SJCRH30 (cell line): ENCODE measurements at places on chromosomes 12 and 14. TPM values are rescaled to one million over a fixed set of nuclear protein-coding genes. Genes with fewer than 3 reads are reported as not detected.

- no peaks in the 10 kb centered on the region for H3K27me3 ChIP-seq
- H3K4me1 ChIP-seq, result no peaks in the 10 kb centered on the region
- H3K27ac ChIP-seq, result no peak overlapping the region
- DNase-seq, result no peak
- no peaks in the 10 kb centered on the region for H3K36me3 ChIP-seq
Observed at GRCh38 chr12:88662093-88662492, 81.8 kb upstream of the KITLG start.

DNA sequence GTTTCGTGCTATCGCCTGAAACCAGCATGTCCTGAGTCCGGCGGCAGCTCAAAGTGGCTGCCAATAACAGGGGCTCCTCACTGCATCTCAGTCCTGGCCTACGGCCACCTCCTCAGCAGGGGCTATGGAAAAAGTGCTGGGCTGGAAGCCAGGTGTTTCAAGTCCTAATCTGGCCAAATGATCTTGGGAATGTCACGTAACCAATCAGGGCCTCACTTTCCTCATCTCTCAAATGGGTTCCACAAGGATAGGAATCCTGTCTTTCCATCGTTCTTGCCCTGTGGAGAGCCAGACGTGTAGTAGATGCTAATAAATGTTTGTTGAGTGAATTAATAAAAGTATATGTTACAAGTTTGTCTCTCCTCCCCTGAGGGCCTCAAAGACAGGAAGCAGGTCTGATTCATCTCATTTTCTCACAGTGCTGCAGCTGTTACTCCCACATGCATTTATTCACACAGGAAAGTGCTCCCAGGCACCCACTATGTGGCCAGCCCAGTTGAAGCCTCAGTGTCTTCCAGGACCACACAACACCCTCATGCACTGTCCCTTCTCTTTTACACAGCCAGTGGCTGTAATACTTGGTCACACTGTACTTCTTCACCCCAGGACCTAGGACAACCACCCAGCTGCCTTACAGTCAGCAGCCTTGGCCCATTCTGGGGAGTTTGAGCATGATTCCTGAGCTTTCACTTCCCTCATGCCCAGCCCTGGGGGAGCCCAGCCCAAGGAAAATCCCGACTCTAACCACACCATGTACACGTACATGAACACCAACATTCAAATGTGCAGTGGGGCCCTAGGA, 5.0 kb downstream of the CMKLR1 start:
- H3K4me1 ChIP-seq, result no peaks in the 10 kb centered on the region
- no peak overlapping the region for H3K4me3 ChIP-seq
- no peak for DNase-seq
- H3K36me3 ChIP-seq, result no peaks in the 10 kb centered on the region
- H3K27me3 ChIP-seq, result no peaks in the 10 kb centered on the region

GRCh38 chr14:67045440-67045839, 143.8 kb upstream of the GARIN2 start:
- no peak overlapping the region for H3K27ac ChIP-seq
- no peaks in the 10 kb centered on the region for H3K4me1 ChIP-seq
- no peak for DNase-seq
- H3K27me3 ChIP-seq, result no peaks in the 10 kb centered on the region
- H3K4me3 ChIP-seq, result no peak overlapping the region
- no peaks in the 10 kb centered on the region for H3K36me3 ChIP-seq

DNA sequence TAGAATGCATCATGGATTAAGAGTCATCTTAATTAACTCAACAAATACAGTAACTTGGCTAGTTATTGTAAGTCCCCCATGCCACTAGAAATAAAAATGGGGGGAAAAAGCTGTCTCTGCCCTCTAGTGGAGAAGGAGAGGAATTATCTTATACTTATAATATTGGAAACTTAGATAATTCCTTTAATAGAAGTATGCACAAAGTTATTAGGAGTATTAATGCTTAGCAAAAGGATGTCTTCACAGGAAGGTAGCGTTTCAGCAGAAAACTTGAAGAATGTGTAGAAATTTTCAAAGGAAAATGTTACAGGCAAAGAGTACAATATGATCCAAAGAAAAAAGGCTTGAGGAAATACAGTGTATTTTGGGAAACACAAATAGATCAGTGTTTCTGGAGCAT, 19.8 kb downstream of the OR5AU1 start:
- no peaks in the 10 kb centered on the region for H3K27me3 ChIP-seq
- no peak for DNase-seq
- no peak overlapping the region for H3K27ac ChIP-seq
- no peaks in the 10 kb centered on the region for H3K4me1 ChIP-seq
- H3K4me3 ChIP-seq, result no peak overlapping the region
- H3K36me3 ChIP-seq, result no peaks in the 10 kb centered on the region

GRCh38 chr12:106416273-106416672, 58.7 kb downstream of the POLR3B start:
- no peak overlapping the region for H3K4me3 ChIP-seq
- peaks cover 14% of the 10 kb centered on the region; the same call in 1 of the 2 replicates for H3K4me1 ChIP-seq
- no peaks in the 10 kb centered on the region for H3K27me3 ChIP-seq
- DNase-seq, result no peak

- no peak overlapping the region for H3K4me3 ChIP-seq
- no peaks in the 10 kb centered on the region for H3K4me1 ChIP-seq
- no peak overlapping the region for H3K27ac ChIP-seq
- no peak for DNase-seq
- no peaks in the 10 kb centered on the region for H3K36me3 ChIP-seq
Observed at GRCh38 chr14:100658181-100658886, 68.4 kb upstream of the DLK1 start.

DNA sequence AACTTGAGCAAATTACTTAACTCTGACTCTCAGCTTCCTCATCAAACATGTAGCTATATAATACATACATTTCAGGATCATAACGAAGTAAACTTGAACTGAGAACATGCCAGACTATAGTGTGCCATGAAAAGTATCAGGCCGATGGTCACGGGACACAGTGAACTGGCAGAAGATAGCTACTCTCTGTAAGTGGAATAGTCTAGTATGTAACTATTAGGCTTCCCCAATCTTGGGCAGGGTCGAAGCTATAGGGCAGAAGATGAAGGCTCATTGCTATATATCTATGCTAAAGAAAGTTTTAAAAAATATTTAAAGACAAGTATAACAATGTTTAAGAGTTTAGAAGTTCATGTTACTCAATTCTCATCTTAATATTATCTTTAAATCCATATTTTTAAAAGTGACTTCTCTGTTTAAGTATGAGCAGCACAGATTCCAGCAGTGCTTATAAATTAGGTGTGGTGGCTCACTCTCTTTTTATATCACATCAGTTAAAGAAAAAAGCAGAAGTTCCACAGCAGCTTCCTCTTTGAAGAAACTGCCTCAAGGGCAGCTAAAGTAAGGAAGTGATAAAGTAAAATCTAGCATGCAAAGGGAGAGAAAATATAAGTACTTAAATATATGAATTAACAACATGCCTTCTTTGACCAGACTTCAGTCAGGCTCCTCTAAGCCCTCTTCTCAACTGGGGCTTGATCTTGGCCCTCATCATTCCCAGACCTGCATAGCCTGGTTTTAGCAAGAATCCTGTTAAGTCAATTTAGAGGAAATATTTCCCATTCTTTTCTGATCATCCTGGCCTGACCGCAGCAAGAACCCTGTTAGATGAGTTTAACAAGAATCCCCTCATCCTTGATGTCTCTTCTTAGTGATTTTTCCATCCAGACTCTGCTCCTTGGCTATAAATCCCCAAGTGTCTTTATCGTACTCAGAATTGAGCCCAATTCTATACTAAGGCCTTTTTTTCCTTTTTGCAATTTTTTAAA, 8.4 kb upstream of the GLIPR1 start:
- H3K4me1 ChIP-seq, result no peaks in the 10 kb centered on the region
- no peak for DNase-seq
- no peaks in the 10 kb centered on the region for H3K27me3 ChIP-seq

DNA sequence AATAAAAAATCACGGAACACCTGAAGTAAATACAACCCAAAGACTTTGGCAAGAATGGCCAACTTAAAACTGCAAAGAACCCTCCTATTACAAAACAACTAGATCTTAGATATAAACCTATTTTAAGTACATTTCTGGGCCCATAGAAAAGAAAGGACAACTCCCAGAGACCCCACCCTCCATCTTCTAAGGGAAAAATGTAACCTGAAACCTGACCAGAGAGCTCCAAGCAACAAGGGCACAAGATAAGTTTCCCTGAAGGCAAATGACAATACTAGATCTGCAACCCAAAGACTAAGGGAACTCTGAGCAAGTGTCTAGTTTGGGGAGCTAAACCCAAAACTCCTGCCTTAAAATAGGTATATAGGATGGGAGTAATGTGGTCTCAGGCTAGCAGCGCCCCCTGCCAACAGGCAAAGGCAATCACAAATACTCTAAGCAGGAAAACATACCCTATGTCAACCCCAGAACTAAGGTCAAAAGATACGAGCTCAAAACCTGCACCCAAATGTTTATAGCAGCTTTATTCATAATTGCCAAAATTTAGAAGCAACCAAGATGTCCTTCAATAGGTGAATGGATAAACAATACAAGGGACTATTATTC, 218.9 kb downstream of the ITPR2 start:
- H3K27ac ChIP-seq, result no peak overlapping the region
- no peaks in the 10 kb centered on the region for H3K36me3 ChIP-seq
- H3K4me1 ChIP-seq, result no peaks in the 10 kb centered on the region; the same call in 1 of the 2 replicates
- peak; percentile 60 for DNase-seq

- H3K36me3 ChIP-seq, result peaks cover 26% of the 10 kb centered on the region
- no peak for DNase-seq
- no peak overlapping the region for H3K4me3 ChIP-seq
- no peak overlapping the region for H3K27ac ChIP-seq
Observed at GRCh38 chr12:68613209-68613904, 2.7 kb downstream of the RAP1B start.

DNA sequence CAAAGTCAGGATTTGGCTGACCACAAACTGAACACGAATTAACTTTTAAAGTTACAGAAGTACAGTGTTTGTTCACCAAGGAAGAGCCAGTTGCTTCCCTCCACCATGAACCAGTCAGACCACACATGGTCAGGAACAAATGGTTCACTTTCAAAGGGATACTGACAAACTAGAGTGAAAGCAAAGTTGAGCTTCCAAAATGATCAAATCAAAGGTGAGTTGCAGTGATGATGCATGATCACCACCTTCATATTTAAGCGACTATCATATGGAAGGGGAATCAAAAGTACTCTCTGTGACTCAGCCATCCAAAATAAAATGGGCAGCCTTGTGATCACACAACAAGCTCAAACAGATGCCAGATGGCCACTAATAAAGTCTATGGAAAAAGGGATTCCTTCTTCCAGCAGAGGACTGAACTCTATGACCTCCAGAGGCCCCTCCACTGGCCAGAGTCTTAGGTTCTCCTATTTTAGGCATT, 13.1 kb downstream of the NT5DC3 start:
- H3K4me1 ChIP-seq, result peaks cover 11% of the 10 kb centered on the region
- H3K4me3 ChIP-seq, result no peak overlapping the region
- no peaks in the 10 kb centered on the region for H3K27me3 ChIP-seq
- H3K27ac ChIP-seq, result peak overlapping the region; percentile 22; the same call in 1 of the 2 replicates
- no peaks in the 10 kb centered on the region for H3K36me3 ChIP-seq

GRCh38 chr14:54535646-54536045, 25.9 kb downstream of the CGRRF1 start:
- H3K27ac ChIP-seq, result no peak overlapping the region
- DNase-seq, result no peak
- peaks cover 4% of the 10 kb centered on the region; the same call in 1 of the 2 replicates for H3K36me3 ChIP-seq
- no peak overlapping the region for H3K4me3 ChIP-seq
- H3K4me1 ChIP-seq, result no peaks in the 10 kb centered on the region

GRCh38 chr12:85076688-85077430, 40.7 kb downstream of the LRRIQ1 start:
- peak overlapping the region; percentile 28; the same call in 1 of the 2 replicates for H3K27ac ChIP-seq
- no peak overlapping the region for H3K4me3 ChIP-seq
- no peaks in the 10 kb centered on the region for H3K36me3 ChIP-seq

GRCh38 chr14:101076451-101077198, 173.1 kb upstream of the RTL1 start:
- DNase-seq, result peak; percentile 62
- H3K4me1 ChIP-seq, result peaks cover 27% of the 10 kb centered on the region
- H3K27ac ChIP-seq, result peak overlapping the region; percentile 52
- peaks cover 7% of the 10 kb centered on the region for H3K36me3 ChIP-seq
- no peaks in the 10 kb centered on the region for H3K27me3 ChIP-seq

- no peak overlapping the region for H3K27ac ChIP-seq
- no peaks in the 10 kb centered on the region for H3K36me3 ChIP-seq
- peaks cover 3% of the 10 kb centered on the region; the same call in 1 of the 2 replicates for H3K27me3 ChIP-seq
- no peaks in the 10 kb centered on the region for H3K4me1 ChIP-seq
Observed at GRCh38 chr14:62655166-62655565, 390.1 kb downstream of the KCNH5 start.

DNA sequence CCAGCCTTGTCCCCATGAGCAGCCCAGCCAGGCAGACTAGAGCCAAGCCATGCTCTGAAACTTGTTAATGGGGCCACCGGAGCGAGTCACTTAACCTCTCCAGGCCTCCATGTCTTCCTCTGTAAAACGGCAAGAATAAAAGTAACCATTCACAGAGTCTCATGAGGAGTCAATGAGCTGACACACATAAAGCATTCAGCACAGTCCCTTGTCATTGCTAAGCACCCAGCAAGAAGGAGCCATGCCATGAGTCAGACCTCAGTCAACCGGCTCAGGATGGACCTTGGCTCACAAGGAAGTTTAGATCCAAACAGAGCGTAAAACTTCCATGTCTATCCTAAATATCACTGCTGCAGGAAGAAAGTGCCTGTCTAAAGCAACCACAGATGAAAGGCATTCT, 10.6 kb downstream of the FICD start:
- no peaks in the 10 kb centered on the region for H3K27me3 ChIP-seq
- peaks cover 81% of the 10 kb centered on the region for H3K36me3 ChIP-seq
- H3K27ac ChIP-seq, result no peak overlapping the region
- DNase-seq, result no peak

DNA sequence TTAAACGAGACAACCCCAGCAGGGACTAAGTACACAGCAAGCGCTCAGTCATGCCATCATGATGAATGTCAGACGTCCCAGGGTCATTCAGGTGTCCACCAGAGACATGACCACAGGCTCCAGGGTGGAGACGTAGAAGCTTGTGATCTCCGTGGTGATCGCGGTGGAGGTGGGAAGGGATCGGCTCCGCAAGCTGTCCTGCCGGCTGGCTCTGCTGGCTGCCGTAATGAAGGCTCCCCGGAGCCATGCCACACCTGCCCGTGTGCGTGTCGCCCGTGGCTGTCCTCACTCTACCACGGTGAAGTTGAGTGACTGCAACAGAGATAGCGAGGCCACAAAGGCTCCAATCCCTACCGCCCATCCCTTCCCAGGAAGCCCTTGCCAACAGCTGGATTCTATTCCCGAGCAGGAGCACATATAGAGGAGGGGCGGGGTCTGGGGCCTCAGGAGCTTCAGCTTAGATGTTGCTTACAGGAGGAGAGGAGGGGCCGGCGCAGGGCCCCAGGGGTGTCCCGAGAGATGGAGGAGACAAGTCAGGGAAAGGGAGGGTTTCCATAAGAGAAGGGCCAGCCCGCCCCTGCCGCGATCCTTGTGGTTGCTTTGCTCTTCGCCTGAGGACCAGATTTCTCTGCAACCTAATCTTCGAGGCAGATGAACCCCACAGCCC, 332.6 kb upstream of the SFSWAP start:
- no peak overlapping the region for H3K4me3 ChIP-seq
- no peaks in the 10 kb centered on the region for H3K36me3 ChIP-seq
- no peaks in the 10 kb centered on the region for H3K4me1 ChIP-seq
- no peak for DNase-seq
- H3K27ac ChIP-seq, result no peak overlapping the region

- H3K4me3 ChIP-seq, result no peak overlapping the region
- no peaks in the 10 kb centered on the region for H3K36me3 ChIP-seq
- H3K4me1 ChIP-seq, result no peaks in the 10 kb centered on the region
- H3K27ac ChIP-seq, result no peak overlapping the region
- H3K27me3 ChIP-seq, result no peaks in the 10 kb centered on the region
Observed at GRCh38 chr12:26730481-26731350, 102.3 kb downstream of the ITPR2 start.

SPX gene
- total RNA-seq, result 3.5 and 7.4 TPM in 2 replicates

KRT71 gene
- total RNA-seq, result not detected in 2 replicates

UNC119B gene
- 16.9 and 20.2 TPM in 2 replicates for total RNA-seq

AMDHD1 gene
- not detected in 2 replicates for total RNA-seq

PAH gene
- total RNA-seq, result not detected in 2 replicates

DPY19L2 gene
- total RNA-seq, result 3.6 and 4.4 TPM in 2 replicates

ANKS1B gene
- total RNA-seq, result 1.4 and 2.4 TPM in 2 replicates

SLC25A29 gene
- total RNA-seq, result 55.2 and 57.1 TPM in 2 replicates

CEBPE gene
- not detected in 2 replicates for total RNA-seq
